GDM1 (cell line): ENCODE measurements at places on chromosomes 2 and 18.

DNA sequence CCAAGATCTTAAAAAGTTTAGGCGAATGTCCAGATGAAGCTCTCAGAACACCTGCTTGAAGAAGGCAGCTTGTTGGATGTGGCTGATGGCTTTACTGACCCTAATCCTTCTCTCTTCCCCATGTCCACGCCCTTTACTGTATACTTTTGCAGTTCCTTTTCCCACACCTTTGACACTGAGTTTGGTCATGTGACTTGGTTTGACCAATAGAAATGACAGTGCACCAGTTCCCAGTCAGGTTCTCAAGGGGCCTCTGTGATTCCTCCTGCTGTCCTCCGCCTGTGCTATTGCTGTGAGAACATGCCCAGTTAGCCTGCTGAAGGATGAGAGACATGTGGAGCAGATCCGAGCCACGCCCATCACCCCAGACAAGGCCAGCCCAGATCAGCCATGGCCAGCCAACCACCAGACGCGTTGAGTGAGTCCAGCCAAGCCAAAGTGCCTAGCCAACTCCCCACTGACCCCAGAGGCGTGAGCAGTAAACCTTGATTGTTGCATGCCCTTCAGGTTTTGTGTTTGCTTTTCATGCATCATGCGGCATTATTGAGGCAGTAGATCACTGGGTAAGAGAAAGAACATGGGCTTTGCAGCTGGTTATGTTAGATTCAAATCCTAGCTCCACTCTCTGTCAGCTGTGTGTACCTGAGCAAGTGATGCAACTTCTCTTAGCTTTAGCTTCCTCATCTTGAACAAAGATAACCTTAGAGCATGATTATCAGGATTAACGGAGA, 258.0 kb upstream of the SIX2 start:
- DNase-seq, result no peak

GRCh38 chr18:75659535-75660023, 232.1 kb upstream of the SMIM21 start:
- no peak for DNase-seq

GRCh38 chr2:186559370-186559769, 30.5 kb upstream of the ITGAV start:
- no peak for DNase-seq

DNA sequence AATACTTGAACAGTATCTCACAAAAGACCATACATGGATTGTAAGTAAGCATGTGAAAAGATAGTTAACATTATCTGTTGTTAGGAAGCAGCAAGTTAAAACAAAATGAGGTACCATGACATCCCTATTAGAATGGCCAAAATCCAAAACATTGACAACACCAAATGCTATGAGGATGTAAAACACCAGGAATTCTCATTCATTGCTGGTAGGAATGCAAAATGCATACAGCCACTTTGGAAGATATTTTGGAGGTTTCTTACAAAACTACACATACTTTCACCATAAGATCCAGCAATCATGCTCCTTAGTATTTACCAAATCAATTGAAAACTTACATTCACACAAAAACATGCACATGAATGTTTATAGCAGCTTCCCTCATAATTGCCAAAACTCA, 30.9 kb upstream of the ICOS start:
- DNase-seq, result no peak

- no peak for DNase-seq
Observed at GRCh38 chr2:101782427-101782792, 84.9 kb downstream of the MAP4K4 start.

GRCh38 chr18:63422864-63423304, 608 bp upstream of the VPS4B start:
- no peak for DNase-seq

DNA sequence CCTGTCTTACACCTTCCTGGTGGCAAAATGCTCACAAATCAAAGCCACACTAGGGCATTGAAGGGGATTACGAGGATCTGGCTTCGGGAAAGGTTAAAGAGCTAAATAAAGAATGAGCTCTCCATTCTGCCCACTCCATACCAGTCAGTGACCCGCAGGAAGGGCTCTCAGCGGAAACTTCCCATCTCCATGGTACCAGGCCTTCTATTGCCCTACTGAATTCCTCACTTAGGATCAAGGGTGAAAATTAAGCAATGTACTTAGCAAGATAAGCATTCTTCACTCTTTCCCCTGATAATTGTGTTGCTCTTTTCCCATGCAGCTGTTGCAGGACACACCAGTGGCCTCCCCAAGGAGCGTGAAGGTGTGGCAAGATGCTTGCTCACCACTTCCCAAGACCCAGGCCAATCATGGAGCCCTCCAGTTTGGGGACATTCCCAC, 75.6 kb upstream of the TTC39C start:
- no peak for DNase-seq

DNA sequence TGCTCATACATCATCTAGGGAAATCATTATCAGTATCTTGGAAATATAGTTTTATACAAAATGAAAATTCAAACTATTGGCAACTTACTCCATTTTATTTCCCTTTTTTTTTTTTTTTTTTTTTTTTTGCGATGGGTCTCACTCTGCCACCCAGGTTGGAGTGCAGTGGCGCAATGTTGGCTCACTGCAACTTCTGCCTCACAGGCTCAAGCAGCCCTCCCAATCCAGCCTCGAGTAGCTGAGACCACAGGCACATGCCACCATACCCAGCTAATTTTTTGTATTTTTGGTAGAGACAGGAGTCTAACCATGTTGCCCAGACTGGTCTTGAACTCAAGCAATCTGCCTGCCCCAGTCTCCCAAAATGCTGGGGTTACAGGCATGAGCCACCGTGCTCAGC, 29.0 kb downstream of the OLA1 start:
- no peak for DNase-seq

DNA sequence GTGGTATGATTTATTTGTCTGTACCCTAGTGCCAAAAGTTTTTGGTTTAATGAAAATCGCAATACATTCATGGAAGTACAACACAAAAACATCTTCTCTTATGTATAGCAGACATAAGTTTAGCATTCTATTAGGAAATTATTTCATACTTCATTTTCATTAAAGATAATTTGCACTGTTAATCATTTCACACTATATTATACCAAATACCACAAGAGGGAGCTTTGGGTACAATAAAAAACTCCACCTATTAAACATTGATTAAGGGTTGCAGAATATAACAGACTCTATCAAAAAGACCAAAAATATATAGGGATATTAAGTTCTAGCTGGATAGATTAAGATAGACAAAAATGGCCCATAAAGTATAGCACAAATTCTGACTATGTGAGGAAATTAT, 79.0 kb downstream of the SLC66A3 start:
- DNase-seq, result no peak

DNA sequence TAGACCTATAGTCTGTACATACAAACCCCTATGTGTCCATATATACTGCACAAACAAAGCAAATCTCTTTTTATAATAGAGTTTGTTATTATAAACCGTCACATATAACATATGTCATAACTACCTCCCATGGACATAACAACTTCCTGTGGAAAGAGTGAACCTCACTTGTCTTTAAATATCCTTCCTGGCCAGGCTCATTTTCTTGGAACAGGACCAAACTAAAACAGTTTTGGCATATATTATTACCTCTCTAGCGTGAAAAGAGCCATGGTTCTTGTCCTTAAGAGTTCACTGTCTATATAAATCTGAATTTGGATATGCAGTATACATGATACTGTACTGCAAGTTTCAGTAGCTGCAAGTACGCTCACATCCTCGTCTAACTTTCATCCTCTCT, 28.3 kb upstream of the DNAJC27 start:
- no peak for DNase-seq

GRCh38 chr2:167504061-167504460, 615.8 kb downstream of the XIRP2 start:
- no peak for DNase-seq

GRCh38 chr2:141791521-141791920, 339.3 kb downstream of the LRP1B start:
- no peak for DNase-seq

DNA sequence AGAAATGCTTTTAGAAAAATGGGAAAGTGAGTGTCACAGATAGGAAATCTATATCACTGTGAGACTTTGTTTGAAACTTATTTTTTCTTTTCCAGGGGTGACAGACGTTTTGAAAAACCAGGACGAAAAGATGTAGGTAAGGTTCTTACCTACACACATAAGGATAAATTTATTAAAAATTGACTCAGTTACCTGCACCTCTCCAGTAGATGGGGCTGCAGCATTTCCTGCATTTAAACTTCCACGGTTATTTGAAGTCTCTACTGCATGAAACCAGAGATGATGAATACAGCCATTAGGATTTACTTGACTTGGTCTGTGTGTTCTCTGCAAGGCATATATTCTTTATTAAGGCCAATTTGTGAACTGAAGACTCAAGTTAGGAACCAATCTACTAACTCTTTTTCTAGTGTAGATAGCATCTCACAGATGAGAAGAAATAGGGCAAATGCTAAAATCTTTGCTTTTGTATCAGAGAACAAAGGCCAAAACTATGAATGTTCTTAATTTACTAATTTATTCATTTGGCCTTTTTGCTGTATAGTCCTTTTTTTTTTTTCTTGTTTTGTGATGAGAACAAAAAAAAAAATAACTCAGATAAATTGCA, 15.0 kb downstream of the KCNJ13 start:
- no peak for DNase-seq

DNA sequence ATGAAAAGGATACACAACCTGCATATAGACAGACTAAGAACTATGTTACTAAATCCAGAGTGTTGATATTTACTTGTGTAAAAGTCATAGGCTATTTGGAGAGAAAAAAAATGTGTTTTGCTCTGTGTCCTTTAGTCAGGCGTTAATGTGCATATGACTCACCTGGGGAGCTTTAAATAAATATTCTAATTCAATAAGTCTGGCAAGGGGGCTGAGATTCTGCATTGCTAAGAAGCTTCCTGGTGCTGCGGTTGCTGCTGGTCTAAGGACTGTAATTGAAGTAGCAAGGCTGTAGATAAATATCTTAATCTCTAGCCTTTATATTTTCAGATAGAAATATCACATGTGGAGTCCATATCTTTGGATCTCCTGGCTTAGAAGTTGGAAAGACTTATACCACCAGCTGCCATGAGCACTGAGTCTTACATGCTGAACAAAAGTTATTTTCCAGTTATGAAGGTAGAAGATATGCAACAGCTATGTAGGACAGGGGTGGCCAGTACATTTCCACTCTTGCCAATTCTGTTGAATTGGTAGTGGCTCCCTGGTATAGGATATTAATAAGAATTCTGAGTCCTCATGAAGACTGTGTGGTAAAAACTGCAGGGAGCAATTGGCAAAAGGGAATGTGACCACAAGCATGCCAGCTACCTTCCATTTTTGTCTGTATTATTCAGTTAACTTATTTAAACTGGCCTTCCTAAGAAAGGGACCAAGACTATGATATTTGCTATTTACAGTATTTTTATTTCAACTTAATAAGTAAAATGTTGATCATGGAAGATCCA, 4.8 kb downstream of the SPAG16 start:
- DNase-seq, result no peak

GRCh38 chr18:75164479-75164878, 44.5 kb downstream of the PTGR3 start:
- no peak for DNase-seq

- DNase-seq, result no peak
Observed at GRCh38 chr2:218516614-218517013, 51.5 kb downstream of the USP37 start.

- no peak for DNase-seq
Observed at GRCh38 chr2:28635191-28635611, 116.4 kb upstream of the PPP1CB start.

DNA sequence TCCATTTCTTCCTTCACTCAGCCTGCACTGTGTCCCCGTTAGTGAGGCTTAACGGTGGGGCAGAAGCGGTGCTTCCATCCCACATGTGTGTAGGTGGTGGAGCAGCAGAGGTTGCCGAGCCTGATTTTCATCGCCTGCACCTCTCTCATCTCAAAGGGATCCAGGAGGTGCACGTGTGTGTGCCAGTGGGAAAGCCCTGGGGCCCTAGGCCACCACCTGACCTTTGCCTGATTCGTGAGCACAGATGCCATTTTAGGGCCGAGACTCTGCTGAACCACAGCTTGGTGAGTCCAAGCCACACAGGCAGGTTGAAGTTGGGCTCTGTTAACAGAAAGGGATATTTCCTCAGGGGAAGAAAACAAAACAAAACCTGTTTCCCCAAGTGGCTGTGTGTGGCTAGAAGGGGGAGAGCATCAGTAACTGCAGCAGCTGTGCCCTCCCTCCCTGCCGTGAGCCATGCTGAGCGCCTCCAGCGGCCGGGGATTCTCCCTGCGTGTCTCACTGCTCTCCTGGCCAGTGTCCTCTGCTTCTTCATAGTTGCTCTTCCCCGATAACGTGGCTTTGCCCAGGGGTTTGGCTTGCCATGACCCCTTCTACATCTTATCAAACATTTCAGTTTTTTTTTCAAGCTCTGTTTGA, 81.5 kb downstream of the MAPRE2 start:
- no peak for DNase-seq

- DNase-seq, result no peak
Observed at GRCh38 chr2:16764487-16764886, 98.9 kb upstream of the CYRIA start.

GRCh38 chr2:157319795-157320194, 5.8 kb downstream of the ERMN start:
- no peak for DNase-seq

DNA sequence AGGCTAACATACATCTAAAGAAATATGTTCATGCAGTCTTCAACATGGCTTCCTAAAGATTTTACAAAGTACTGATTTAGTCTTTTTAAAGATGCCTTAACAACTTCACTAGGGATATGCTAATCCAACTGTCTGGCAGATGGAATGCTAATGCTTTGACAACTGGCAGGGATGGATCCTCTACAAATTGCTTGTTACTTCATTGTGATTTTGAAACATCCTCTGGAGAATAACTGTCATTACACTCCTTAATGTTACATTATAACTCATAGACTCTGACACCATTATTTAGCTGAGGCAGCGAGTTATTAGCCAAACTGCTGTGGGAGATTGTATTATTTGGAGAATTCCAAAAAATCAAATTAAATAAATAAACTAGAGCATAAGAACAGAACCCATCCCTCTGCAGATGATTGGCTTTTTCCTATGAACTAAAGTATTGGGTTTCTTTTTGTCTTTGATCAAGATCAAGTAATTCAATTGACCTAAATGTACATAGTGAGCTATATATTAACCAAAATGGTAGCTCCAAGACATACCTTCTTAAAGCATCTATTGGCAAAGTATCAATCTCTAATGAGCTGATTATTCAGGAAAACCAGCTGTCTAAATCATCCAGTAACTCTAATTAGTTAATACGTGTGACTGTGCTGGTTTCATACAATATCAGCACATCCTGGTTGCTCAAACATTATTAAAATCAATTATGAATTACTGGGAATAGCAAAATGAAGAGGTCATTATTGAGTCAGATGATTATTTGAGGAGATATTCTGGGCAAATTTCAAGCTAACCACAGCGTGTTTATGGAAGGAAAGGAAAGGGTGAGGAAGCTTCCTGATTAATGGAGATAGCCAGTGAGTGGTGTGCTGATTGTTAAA, 321.3 kb upstream of the TFPI start:
- DNase-seq, result no peak

DNA sequence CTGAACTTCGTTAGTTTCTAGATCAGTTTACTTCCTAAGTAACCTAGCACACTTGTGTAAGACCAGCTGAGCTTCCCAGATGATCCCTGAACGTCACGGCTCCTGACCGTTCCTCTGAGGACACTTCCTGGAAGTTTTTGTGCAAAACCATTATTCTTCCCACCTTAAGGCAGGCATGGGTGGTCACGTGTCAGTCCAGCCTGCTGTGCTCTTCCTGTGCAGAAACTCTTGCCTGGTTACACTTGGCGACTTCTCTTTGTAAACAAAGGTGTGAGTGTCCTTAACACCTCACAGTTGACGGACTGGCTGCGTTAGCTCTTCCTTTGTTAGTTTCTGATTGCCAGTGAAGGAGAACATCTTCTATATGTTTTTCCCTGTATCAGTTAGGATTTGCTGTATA, 118.3 kb downstream of the SH3RF3 start:
- DNase-seq, result no peak

- no peak for DNase-seq
Observed at GRCh38 chr18:25456334-25457010, 104.5 kb upstream of the ZNF521 start.
